ENCODE measurements at places on chromosomes 16 and 17. TPM values are rescaled to one million over a fixed set of nuclear protein-coding genes. Genes with fewer than 3 reads are reported as not detected.

GRCh38 chr17:55317284-55317683 lies 52.5 kb downstream of the HLF start:
- no peak overlapping the region for H3K27ac ChIP-seq
- no peak for DNase-seq
- no peaks in the 10 kb centered on the region for H3K27me3 ChIP-seq
- H3K4me1 ChIP-seq = peaks cover 15% of the 10 kb centered on the region
- H3K4me3 ChIP-seq = no peak overlapping the region
- H3K36me3 ChIP-seq = no peaks in the 10 kb centered on the region

GRCh38 chr16:88909431-88910210 lies 43.2 kb upstream of the PABPN1L start:
- no peak overlapping the region for H3K4me3 ChIP-seq
- no peaks in the 10 kb centered on the region for H3K27me3 ChIP-seq
- peak overlapping the region; percentile 36 for H3K27ac ChIP-seq
- H3K36me3 ChIP-seq = no peaks in the 10 kb centered on the region
- peaks cover 5% of the 10 kb centered on the region for H3K4me1 ChIP-seq
- DNase-seq = no peak

GRCh38 chr17:69818467-69818866 lies 256.6 kb upstream of the KCNJ16 start:
- H3K27ac ChIP-seq = no peak overlapping the region
- no peaks in the 10 kb centered on the region for H3K4me1 ChIP-seq
- H3K4me3 ChIP-seq = no peak overlapping the region
- H3K36me3 ChIP-seq = no peaks in the 10 kb centered on the region
- H3K27me3 ChIP-seq = no peaks in the 10 kb centered on the region

DNA sequence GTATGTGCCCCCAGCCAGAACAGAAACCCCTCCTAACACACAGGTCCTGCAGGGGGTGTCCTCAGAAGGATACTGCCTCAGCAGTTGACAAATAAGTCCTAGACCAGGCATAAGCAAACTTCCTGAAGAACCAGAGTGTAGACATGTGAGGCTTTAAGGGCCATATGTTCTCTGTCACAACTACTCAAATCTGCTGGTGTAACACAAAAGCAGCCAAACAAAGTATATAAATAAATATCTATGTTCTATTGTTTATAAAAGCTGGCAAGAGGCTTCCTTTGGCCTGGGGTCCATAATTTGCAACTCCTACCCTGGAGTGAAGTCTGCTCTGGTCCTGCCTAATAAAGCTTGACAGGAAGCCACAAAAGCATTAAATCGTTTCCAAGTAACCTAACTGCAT lies 9.9 kb downstream of the FAM83G start:
- H3K36me3 ChIP-seq = no peaks in the 10 kb centered on the region
- H3K27ac ChIP-seq = no peak overlapping the region
- H3K27me3 ChIP-seq = no peaks in the 10 kb centered on the region
- DNase-seq = no peak

DNA sequence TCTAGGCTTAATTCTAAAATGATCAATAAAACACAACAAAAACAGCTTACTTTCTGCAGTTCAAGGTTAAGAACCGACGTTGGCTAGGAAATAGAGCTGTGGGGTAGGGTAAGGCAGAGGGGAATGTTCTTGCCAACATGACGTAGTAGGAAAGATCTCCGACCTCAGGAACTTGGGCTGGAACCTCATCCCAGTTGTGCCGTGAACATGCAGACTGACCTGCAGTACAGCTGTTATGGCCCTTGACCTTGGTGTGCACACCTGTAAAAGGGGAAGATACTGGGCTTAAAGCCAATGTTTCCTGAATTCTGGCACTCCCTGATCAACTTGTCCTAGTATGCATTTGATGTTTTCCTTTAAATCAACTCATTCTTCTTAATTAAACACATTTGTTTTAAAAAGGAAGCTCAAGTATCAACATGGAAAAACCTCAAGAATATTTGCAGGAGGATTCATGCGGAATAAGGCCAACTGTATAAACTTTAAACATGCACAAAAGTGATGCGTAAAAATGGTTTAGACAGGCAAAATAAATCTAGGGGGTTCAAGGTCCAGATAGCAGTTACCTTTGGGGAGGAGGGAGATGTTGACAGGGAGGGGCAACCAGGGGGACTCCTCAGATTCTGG lies 14.2 kb upstream of the SLC6A2 start:
- H3K4me3 ChIP-seq = no peak overlapping the region
- no peaks in the 10 kb centered on the region for H3K36me3 ChIP-seq
- no peak overlapping the region for H3K27ac ChIP-seq
- no peak for DNase-seq
- peaks cover 5% of the 10 kb centered on the region for H3K27me3 ChIP-seq

DNA sequence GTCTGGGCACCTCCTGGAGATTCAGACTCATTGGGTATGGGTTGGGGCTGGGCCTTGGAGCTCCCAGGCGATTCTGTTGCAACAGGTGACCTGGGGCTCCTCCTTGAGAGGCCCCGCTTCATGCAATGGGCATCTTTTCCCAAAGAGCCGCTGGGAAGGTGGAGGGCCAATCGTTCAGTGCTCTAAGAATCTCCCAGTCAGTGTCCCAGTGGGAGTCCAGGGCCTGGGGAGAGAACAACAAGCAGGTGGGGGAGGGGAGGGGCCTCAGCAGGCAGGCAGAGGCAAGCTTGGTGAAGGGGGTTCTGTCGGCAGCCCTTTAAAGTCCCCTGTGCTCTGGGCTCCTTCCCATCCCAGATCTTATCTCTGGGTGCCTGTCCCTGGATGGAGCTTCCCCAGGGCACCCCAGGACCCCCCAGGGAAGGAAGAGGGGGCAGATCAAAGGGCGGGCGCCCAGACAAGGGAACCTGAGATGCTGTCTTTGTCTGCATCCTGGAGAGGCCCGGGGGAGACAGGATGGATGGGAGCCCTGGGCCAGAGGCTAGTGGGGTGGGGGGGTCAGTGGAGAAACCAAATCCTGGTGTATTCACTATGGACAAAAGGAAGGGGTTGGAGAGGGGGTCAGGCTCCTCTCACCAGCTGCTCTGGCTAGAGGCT lies 30.5 kb upstream of the NXPH3 start:
- no peak overlapping the region for H3K27ac ChIP-seq
- no peak overlapping the region for H3K4me3 ChIP-seq
- H3K27me3 ChIP-seq = no peaks in the 10 kb centered on the region
- DNase-seq = no peak
- H3K36me3 ChIP-seq = no peaks in the 10 kb centered on the region

DNA sequence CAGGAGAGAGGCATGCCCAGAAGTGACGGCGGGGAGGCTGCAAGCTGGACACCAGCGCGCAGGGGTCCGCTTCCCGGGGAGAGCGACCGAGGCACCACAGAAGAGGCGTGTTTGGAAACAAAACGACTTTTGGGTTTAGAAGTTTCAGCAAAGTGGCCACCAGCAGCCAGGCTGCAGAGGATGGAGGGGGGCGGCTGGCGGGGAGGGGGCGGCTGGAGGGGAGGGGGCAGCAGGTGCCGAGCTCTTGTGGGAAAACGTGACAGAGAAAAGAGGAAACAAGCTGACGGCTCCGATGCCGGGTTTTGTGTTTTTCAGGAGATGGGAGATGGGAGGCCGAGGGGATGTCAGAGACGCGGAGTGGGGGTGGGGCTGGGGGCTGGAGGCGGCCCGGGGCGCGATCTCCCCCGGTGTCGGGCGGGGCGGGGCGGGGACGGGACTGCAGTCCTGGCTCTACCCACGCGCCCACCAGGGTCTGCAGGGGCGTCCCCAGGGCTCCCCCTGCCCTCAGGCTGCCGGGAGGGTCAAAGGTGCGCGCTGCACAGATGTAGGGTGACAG lies 32.1 kb upstream of the RPH3AL start:
- H3K4me3 ChIP-seq = peak overlapping the region; percentile 59
- no peaks in the 10 kb centered on the region for H3K36me3 ChIP-seq
- H3K4me1 ChIP-seq = no peaks in the 10 kb centered on the region
- no peak for DNase-seq

GRCh38 chr16:75806487-75806886 lies 80.2 kb upstream of the CPHXL start:
- no peaks in the 10 kb centered on the region for H3K36me3 ChIP-seq
- H3K27ac ChIP-seq = no peak overlapping the region
- DNase-seq = no peak
- H3K4me1 ChIP-seq = no peaks in the 10 kb centered on the region
- no peak overlapping the region for H3K4me3 ChIP-seq
- H3K27me3 ChIP-seq = no peaks in the 10 kb centered on the region

GRCh38 chr17:61723183-61723582 lies 132.2 kb upstream of the NACA2 start:
- H3K36me3 ChIP-seq = no peaks in the 10 kb centered on the region
- H3K27me3 ChIP-seq = no peaks in the 10 kb centered on the region
- no peak overlapping the region for H3K4me3 ChIP-seq
- H3K27ac ChIP-seq = no peak overlapping the region

- H3K4me1 ChIP-seq = peaks cover 33% of the 10 kb centered on the region
- H3K36me3 ChIP-seq = peaks cover 10% of the 10 kb centered on the region
- no peaks in the 10 kb centered on the region for H3K27me3 ChIP-seq
- peak overlapping the region; percentile 90 for H3K27ac ChIP-seq
- no peak for DNase-seq
Observed at GRCh38 chr17:44069974-44070454, 521 bp upstream of the G6PC3 start.

DNA sequence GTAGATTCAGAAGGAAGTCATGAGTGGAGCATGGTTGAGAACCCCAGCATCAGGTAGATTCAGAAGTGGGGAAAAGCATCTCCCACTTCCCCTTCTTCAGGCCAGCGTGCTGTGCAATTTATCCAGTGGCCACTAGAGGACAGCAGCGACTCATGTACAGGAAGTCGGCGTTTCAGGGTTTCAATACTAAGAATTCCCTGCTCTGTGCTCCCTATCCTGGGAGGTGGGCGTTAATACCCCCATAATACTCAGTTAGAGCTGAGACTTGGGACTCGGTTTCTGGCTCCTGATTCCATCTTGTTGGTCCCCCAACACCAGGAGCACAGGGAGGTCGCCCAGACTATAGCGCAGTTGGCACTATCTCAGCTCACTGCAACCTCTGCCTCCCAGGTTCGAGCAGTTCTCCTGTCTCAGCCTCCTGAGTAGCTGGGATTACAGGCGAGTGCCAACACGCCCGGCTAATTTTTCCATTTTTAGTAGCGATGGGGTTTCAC lies 75.3 kb upstream of the AMZ2 start:
- H3K4me1 ChIP-seq = no peaks in the 10 kb centered on the region
- peak; percentile 61 for DNase-seq
- no peaks in the 10 kb centered on the region for H3K27me3 ChIP-seq
- no peak overlapping the region for H3K4me3 ChIP-seq
- no peaks in the 10 kb centered on the region for H3K36me3 ChIP-seq

Gene PIPOX
- total RNA-seq = 1.7 TPM

Gene KRTAP9-6
- total RNA-seq = not detected

Gene TMEM88
- 16.9 TPM for total RNA-seq

Gene OR1A1
- not detected for total RNA-seq
